Kidney (tissue), 22 donors: ENCODE measurements at places on chromosomes 13 and 19. TPM values are rescaled to one million over a fixed set of nuclear protein-coding genes. Genes with fewer than 3 reads are reported as not detected.

The SLC8A2 gene
- not detected for polyA plus RNA-seq

The LRP3 gene
- polyA plus RNA-seq = 13.9 TPM

The EFNB2 gene
- polyA plus RNA-seq = 12.7 TPM

The ZNF708 gene
- 2.1 TPM for polyA plus RNA-seq
